ENCODE measurements at places on chromosomes 2 and 18.

- no peak for DNase-seq
These were observed 42.1 kb downstream of the MYCN start for GRCh38 chr2:15982285-15983044.

DNA sequence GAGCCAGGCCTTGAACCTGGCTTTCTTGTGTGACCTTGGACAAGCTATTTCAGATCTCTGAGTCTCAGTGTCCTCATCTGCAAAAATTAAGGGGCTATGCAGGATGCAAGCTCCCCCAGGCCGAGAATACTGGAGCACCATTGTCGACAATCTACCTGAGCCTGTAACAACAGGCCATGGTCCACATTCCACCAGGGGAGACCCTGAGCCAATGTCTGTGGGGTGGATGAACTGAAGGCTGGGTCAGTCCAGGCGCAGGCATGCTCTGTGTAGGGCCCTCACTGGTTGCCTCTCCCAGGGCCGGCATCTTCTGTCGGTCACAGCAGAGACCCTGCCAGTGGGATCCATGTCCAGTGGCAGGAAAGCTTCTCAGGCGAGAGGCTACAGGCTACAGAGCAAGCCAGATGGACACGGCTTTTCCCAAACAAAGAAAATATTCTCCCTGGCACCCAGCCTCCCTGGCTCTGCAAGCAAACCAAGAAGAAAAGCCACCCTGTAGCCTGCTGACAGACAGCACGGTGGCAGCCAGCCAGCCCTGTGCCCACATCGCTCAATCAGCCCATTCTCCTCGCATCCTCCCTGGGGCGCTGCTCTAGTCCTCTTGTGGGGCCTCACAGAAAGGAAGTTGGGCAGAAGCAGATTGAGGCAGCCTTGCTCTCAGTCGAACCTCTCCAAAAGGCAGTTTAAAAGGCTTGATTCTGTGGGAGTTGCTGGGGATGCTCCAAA lies 48.7 kb upstream of the FZD7 start:
- no peak for DNase-seq

DNA sequence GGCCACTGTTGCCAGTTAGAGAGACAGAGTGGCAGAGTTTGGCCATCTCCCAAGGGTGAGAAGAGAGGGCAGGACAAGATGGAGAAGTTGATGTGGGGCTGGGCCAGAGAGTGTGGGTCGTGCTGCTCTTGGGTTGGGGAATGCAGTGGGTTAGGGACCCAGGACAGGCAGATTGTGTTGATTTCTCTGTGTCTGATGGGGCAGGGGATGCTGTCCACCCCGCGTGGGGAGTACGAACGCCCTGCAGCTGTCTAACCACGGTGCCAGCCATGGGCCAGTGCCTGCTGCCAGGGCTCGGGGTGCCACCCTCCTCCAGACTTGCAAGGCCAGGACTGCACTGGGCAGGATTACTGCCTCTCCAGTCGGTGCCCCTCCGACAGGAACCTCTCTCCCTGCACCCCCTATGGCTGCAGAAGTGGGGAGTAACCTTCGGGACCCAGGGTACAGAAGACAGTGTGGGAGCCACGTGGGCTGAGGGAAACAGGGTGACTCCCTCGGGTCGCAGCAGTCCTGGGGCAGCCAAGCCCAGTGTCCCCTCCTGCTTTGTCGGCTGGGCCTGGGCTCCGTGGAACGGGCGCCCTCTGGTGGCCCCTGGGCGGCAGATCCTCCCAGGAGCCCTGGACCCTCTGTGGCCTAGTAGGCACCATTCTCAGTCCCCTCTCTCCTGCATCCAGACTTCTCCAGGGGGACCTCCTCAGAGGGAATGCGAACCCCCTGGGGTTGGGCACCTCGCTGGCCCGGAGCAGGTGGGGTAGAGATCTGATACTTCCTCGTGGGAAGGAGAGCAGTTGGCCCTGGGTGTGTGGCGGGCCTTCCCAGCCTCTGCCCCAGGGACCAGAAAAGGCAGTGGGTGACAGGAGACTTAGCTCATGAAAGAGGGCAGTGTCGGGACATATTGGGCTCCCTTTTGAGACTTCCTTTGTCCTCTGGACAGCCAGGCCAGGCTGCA lies 2.7 kb downstream of the GPC1 start:
- DNase-seq = peak; percentile 29

DNA sequence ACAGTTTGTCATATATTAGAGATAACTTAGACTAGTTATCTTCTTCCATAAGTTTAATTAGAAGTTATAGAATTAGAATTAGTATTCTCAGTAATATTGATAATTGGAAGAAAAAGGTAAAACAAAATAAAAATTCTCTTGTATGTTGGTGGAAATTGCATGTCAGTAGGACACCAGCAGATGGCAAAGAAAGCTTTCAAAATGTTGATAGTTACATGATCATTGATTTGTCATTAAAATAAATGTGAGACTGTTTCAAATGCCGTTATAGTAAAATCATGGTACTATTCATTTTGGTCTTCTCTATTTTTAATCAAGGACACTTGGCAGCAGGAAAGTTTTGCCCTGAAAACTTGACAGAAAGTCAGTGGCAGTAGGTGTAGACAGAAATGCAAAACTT lies 270.2 kb downstream of the TGIF1 start:
- no peak for DNase-seq

DNA sequence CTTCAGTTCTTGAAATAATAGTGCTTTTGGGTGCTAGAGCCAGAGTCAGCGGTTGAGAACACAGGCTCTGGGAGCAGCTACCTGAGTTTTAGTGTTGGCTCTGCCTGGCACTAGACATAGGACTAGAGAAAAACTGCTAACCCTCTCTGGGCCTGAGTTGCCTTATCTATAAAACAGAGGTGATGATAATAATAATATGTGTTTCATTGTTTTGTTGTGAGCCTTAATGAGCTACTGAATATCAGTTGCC lies 391.7 kb downstream of the PTPRM start:
- no peak for DNase-seq
